ENCODE measurements at places on chromosomes 11 and 22.

DNA sequence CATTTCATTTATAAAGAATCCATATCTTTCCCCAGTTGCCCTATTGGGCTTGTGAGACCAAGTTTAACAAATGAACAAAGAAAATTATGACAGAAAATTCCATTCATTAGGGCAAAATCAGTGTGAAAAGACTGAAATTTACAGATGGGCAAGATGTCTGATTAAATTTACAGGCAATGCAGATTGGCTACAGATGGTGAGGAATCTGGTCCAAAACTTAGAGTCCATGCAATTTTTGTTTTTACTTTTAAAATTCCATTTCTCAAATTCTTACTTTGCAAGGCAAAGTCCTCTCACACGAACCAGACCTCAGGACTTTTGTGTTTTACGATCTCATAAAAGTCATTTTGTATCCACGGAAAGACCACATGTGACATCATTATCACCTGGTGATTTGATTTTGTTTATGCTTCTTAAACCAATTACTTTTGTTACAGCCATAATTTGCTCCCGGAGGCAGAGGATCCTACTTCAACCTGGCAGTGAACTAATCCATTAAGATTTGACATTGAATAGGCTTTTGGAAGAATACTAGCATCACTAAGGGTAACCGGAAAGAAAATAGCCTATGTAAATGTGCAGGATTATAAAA lies 843.7 kb upstream of the CHORDC1 start:
- DNase-seq: no peak

DNA sequence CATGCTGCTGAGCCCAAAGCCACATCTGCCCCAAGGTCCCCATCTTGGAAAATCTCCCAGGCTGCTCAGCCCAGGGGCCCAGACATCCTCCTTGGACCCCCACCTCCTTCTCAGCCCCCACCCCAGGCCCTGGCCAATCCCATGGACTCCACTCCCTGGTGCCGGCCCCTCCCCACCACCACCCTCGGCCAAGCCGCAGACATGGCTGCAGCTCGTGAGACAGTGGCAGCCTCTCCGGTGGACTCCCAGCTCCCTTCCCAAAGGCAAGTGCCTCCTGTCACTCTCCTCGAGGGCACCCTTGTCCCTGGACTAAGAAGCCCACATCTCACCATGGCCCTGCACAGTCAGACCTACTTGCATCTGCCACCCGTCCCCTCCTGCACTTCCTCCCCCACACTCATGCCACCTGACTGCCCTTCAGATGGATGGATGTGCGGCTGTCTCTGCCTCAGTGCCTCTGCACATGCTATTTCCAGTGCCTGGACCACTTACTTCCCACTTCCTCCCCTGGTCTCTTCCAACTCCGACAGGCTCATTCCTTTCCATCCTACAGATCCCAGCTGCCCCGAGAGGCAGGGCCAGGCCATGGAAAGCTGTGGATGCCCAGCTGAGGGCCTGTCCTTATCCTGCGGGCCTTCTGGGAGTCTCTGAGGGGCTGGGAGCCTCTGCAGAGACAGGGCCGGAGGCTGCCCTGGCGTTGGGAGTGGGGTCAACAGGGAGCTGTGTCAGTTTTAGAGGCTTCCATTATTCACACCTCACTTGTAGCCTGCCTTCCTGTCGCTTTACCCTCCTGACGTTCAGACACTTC lies 25.5 kb upstream of the RFPL3 start:
- DNase-seq: no peak

GRCh38 chr11:102967497-102967896 lies 12.0 kb upstream of the MMP13 start:
- DNase-seq: no peak

DNA sequence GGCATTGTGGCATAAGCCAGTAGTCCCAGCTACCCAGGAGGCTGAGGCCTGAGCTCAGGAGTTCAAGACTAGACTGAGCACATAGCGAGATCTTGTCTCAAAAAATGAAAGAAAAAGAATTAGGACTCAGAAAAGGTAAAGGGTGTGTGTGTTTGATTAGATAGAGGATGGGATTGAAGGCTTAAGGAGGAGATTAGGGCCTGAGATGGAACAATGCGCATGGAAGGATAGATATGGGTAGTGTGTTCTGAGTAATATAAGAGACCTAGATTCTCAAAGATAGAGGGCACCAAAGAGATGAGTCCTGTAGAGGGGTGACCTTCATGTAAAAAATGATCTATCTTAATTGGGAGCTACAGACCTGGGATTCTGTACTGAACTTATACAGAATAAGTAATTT lies 17.3 kb upstream of the RAB30 start:
- DNase-seq: no peak

GRCh38 chr11:9047964-9048523 lies 43.4 kb downstream of the SCUBE2 start:
- no peak for DNase-seq

- no peak for DNase-seq
Measured at GRCh38 chr11:66311470-66311964, 5.3 kb downstream of the CD248 start.

DNA sequence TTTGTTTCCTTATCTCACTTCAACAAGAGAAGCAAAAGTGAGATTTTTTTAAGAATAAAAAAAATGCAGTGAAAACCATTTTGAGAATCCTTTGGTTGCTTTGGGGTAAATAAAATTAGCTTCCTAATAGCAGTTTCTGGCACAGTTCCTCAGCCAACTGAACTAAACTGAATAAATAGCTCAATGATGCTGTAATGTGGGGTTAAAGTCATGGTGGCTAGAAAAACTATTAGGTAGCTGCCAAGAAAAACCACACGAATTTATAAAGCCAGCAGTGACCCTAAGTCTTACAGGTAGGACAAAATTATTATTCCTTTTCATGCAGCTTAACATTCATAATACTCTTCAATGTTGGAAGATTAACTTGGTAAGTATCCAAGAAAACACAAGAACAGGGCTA lies 142.4 kb downstream of the APIP start:
- DNase-seq: no peak

DNA sequence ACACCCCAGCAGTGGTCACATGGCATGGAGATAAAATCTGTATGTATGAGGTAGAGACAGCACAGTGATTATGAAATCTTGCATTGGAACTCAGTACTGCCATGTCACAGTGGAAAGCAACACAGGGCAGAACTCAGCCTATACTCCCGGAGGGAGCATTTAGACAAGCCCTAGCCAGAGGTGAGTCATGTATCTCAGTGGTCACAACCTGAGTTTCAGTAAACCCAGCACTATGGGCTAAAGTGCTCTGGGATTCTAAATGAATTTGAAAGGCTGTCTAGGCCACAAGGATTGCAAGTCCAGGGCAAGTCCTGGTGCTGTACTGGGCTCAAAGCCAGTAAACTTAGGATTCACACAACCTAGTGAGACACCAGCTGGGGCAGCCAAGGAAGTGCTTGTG lies 1717.1 kb upstream of the RAG2 start:
- DNase-seq: no peak
